Activated CD8-positive, alpha-beta memory T cell treated with anti-CD3 and anti-CD28 coated beads for 1 hour (primary cell): ENCODE measurements at places on chromosomes 5 and 9.

DNA sequence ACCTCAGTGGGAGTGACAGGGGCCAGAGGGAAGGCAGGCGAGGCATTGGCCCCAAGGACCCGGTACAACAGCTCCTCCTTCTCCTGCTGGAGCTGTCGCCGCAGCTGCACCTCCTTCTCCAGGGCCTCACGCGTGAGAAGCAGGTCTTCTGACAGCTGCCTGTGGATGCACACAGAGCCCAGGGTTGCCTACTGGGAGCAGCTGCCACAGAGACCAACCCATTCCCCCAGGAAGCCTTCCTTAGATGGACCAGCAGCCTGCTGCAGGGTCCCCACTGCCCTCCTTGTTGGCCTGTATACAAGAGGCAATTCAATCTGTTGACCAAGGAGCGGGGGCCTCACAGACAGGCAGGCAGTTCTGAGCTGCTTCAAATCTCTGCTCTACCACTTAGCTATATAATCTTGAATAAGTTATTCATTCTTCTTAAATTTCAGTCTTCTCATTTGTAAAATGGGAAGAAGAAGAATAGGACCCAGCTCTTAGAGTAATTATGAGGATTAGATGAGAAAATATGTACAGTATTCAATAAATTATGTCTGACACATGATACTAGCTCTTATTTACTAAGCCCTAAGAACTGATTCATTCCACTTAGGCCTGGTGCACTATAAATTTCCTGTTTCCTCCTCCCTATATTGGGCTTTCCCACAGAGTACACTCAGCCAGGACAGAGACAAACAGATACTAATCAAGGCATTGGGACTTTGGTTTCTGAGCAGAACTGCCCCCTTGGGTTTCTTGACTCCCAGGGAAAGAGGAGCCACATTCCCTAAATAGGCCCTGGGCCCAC is 26.1 kb upstream of the ANXA6 start:
- no peak for DNase-seq

DNA sequence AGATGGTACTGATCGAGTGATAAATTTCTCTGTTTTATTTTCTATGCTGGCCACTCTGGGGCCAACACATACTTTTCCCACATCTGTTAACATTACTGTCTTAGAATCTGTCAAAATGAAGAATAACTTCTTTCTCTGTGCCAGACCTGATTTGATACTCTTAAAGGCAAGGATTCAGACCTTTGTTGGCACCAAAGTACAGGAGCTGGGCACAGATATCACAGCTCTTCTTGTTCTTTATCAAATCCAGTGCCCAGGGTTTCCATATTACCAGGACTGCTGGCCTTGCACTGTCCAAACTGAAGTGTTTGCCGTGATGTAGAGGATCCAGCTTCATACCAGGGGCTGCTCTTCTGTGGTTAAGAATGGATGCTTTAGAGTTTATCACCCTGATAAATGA is 20.9 kb downstream of the ZNF474 start:
- DNase-seq = no peak

DNA sequence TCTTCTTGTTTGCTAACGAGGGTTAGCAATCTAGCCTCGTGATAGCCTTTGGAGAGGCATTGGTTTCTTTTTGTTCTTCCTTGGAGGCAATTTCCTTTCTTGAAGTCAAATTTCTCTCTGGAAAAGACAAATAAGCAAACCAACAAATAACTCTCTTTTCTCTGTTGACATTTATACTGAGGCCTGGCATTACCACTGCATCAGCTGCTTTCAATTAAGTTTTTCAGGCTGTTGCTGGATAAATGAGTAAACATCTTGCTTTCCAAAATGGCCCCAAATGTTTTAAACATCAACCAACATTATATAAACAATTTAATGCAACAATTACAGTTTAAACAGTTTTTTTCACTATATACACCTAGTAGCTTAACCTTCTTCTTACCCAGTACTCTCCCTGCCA is 264.4 kb downstream of the HTR1A start:
- no peak for DNase-seq

DNA sequence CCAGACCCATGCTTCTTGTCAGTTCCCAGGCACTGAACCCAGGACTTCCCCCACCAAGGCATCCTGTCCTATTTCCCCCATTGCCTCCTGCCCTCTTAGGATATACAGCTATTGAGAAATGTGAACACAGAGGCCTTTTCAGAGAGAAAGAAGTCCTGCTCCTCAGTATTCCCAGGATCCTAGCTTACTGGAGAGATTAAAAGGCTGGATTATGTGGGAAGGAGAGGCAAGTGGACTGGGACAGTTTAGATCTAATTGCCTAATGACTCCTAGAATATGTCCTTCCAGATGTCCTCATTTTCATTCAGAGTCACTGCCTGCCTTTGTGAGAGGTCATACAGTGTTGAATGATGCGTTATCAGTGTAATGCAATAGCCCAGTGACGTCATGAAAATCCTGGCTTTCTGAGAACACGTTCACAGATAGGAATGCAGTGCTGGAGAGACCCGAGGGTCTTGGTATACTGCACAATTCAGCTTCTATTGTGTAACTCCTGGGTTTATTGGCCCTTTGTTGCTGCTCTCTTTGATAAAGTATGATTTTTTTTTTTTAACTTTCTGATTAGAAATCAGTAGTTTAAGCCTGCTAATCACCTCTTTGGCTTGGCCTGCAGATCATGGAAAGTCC is 26.2 kb downstream of the WWC1 start:
- no peak for DNase-seq

DNA sequence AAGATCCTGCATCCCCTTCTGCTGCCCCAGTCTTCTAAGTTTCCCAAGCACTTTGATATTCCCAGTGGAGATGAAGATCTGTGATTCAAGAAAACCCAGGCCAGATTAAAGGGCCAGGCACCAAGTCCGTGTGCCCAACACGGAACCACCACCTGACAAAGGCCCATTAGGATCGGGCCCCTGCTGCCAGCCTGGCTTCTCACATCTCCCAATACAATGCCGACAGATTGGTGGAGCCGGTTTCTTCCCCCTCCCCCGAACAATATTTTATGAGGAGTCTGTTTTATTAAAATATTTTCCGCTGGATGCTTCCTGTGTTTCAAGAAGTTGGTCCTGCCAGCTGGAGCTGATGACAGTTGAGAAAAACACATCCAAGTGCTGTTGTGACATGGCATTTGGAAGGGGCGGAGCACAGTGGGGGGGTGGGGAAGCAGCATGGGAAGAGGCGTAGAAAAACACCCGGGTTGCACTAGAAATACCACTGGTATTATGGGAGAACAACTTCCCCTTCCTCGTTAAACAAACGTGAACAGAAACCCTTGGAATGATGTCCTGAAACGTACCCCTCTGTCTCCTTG is 45.0 kb downstream of the CRB2 start:
- no peak for DNase-seq

DNA sequence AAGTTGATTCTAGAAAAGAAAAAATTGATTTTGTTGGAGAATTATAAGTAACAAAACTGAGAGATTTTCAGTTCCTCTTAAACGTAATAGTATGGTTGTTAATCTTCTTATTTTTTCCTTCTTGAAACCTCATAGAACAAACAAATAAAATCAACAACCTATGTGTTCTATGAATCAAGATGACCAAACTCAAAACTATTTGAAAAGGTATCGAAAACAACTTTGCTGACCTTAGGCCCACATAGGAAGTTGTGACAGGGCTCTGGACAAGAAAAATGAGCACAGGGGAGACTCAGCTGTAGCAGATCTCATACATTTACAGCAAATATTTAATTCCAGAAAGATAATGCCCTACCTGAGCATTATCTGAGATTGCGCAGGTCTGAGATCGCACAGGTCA is 169.4 kb upstream of the CCNH start:
- DNase-seq = no peak

- DNase-seq = no peak
Observed at GRCh38 chr5:111787006-111787405, 30.0 kb upstream of the NREP start.
